ENCODE measurements at places on chromosomes 12 and 14.
A peak's percentile ranks its signal among the peaks of the same experiment; 100 is the strongest.

- DNase-seq = peak; percentile 71
Measured at GRCh38 chr12:47361389-47362021, 281.7 kb upstream of the AMIGO2 start.

- no peak for DNase-seq
Measured at GRCh38 chr14:36625014-36625413, 36.6 kb upstream of the PAX9 start.

DNA sequence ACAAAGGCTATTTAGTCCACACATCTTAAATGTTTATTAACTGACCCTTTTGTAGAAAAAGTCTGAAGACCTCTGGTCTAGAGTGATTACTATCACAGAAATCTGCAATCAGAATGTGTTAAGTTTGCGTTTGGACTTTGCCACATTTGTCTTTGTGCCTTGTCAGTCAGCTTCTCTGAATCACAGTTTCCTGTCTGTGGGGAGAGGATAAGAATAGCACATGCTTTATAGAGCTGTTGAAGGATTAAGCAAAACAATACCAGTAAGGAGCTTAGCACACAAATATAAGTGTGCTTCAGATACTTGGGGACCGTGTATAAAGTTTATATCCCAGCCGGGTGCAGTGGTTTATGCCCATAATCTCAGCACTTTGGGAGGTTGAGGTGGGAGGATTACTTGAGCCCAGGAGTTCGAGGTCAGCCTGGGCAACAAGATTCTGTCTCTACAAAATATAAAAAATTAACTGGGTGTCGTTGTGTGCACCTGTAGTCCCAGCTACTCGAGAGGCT lies 63.0 kb upstream of the BTG1 start:
- no peak for DNase-seq

DNA sequence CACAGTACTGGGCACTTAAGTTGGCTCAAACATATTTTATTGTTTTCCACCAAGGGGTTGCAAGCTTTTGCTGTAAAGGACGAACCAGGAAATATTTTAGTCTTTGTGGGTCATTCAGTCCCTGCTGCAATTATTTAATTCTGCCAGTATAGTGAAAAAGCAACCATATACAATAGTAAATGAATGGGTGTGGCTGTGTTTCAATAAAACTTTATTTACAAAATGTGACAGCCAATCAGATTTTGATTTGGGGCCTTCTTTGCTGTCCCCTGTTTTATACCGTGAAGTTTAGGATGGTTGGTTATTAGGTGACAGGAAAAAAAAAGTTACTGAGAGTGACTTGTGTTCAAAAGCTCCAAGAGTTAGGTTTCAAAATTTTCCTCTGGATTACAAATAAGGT lies 956.4 kb downstream of the AACS start:
- no peak for DNase-seq

DNA sequence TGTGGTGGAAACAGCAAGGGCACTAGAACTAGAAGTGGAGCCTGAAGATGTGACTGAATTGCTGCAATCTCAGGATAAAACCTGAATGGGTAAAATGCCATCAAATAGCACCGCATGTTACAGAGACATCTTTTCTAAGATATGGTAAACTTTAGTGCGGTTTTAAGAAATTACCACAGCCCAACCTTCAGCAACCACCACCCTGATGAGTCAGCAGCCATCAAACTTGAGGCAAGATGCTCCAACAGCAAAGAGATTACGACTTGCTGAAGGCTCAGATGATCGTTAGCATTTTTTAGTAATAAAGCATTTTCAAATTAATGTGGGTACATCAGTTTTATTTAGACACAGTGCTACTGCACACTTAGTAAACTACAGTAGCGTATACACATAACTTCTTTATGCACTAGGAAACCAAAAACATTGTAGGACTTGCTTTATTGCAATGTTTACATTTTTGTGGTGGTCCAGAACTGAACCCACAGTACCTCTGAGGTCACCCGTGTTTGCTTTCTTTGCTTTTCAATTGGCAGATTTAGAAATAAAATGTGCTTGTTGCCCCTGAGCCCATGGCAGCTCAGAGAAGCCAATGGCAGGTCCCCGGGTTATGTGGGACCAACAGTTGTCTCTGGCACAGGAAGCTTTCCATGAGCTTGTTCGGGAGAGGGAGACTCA lies 15.9 kb downstream of the GOLGA3 start:
- DNase-seq = no peak

DNA sequence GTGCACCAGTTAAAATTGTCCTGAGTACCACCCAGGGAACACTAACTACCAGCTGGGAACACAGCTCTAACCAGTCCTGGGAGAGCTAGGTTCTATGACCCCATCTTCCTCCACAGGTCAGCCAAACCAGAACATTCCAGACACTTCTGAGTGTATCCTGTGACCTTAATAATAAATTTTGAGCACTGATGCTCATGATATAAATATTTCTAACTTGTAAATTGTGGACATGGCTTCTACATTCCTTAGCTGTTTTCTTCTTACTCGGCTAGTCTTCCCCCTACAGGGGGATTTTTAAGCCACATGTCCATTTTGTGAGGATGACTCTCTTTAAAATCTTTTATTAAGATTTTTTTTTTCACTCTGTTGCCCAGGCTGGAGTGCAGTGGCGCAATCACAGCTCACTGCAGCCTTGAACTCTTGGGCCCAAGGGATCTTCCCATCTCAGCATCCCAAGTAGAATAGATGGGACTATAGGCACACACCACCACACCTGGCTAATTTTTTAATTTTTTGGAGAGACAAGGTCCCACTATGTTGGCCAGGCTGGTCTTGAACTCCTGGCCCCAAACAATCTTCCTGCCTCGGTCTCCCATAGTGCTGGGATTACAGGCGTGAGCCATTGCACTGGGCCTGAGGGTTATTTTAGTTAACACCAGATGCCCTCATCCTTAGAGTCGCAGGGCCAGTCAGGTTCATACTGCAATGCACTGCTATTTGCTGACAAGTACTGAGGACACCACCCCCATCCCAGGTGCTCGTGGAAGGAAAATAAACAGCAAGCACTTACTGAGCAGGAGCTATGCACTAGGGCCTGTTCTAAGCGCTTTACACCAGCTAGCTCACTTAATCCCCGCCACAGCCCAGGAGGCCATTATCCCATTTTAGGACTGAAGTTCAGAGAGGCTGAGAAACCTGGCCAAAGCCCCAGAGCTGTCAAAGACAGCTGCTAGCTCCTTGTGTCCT lies 142.6 kb upstream of the NCOR2 start:
- no peak for DNase-seq

GRCh38 chr14:70886421-70887206 lies 20.6 kb upstream of the PCNX1 start:
- DNase-seq = no peak

- DNase-seq = no peak
Measured at GRCh38 chr14:68470361-68470760, 322.5 kb downstream of the ZFP36L1 start.

DNA sequence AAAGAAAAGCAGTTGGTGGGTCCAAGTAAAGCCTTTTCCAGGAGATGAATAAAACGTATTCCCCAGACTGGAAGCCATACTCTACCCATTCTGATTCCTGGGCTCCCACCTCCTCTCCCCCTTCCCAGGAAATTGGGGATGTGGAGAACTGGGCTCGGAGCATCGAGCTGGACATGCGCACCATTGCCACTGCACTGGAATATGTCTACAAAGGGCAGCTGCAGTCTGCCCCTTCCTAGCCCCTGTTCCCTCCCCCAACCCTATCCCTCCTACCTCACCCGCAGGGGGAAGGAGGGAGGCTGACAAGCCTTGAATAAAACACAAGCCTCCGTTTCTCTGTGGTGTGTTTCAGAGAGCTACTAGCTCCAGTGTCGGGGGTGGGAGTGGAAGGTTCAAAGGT lies 822 bp upstream of the RDH5 start:
- no peak for DNase-seq

GRCh38 chr14:103142026-103142425 lies 18.8 kb downstream of the TNFAIP2 start:
- no peak for DNase-seq

DNA sequence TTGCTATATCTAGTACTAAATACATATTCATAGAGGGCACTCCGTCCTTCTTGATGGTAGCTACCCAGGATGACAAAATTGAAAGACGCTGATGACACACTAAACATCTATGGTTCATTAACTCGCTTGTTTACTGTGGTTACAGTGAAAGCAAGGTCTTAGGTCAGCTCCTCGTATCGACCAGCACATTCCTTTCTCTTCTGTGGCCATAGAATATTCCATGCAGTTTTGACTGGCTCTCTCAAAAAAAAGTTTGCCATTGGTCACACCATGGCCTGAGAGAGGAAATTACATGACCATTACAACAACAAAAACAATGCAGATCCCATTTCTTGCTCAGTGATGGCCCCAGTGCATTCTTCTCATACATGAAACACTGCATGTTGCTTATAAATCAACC lies 411.4 kb upstream of the SOX5 start:
- DNase-seq = no peak

DNA sequence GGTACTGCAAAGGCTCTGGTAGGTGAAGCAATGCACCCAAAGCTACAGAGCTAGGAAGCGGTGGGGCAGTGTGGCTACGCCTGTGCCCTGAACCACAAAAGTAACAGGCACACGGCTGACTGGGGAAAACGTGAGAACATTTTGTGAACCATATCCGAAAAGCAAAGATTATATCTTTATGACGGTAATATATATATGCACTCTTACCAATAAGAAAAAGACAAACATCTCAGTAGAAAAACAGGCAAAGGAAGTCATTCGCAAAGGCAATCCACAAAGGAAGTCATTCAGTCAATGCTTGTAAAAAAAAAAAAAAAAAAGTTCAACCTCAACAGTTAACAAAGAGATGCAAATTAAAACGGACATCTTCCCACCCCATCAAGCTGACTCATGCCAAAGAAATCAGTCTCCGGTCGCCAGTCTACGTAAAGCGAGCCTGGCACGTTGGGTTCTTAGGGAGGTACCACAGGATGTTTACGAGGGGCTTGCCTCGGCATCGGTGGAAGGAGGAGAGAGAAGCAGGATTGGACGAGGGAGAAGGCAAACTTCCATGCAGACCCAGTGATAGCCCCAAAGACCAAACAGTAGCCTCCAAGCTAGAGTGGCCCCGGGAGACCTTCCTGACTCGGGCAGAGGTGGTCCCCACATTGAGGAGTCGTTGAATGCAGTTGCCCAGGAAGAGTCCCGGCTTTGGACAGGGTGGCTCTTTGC lies 39.4 kb upstream of the PPP2R5C start:
- no peak for DNase-seq

- no peak for DNase-seq
Measured at GRCh38 chr12:42234970-42235369, 3.1 kb downstream of the YAF2 start.

GRCh38 chr12:56864318-56864717 lies 69.9 kb downstream of the SDR9C7 start:
- DNase-seq = no peak

DNA sequence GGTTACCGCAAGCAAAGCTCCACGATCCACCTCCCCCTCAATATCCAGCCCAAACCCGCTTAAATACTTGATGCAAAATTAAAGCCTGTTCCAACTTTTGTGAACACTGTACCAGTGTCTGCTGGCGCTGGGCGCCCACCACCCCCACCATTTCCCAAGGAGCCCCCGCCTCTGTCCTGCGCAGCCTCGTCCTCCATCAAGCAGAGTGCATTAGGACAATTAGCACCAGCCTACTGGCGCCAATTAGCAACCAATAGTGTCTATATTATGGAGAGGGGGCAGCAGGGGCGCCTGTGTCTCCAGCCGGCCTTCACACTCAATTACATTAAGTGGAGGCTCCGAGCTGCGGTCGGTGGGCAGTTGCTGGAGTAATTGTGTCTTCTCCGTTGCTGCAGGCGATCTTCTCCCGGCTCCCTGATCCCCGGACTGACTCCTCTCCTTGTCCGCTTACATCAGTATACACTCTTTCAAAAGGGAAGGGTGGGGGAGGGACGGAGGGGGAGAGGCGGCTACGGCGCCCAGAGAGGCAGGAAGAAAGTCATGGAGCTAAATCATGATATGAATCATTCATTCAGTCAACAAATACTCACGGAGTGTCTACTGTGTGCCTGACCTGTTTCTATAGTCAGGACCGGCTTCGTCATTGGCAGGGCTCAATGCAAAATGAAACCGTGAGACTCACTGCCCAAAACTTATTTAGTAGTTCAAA lies 707.3 kb downstream of the MED13L start:
- peak; percentile 24 for DNase-seq

DNA sequence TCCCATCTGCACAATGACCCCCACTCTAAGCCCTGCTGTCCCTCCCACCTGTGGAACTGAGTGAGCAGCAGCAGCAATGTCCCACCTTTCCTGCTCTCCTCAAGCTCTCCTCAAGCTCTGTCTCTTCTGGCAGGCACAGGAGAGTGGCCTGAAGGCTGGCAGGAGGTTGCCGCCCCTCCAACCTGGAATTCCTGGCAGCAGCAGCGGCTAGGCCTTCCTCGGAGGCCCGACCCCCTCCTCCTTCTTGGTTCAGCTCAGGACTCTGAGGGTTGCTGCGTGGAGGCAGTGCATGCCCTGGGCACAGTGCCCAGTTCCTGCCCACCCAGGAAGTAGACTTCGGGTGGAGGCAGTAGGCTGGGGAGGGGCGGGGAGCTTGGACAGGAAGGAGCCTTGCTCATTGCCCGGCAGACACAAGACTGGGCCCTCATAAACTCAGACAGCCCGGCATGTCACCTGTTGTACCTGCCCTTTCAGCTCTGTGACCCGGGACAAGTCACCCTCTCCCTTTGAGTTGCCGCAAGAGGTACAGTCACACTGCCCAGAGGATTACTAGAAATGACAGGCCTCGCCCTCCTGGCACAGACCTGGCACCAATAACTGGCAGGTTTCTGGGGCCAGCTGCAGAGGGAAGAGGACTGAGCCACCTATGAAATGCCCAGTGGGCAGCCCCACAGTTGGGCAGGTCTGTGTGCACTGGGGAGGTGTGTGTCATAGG lies 2.1 kb upstream of the SERPINA1 start:
- peak; percentile 100 for DNase-seq

- DNase-seq = peak; percentile 56
Measured at GRCh38 chr12:16606201-16606849, 363 bp upstream of the LMO3 start.

DNA sequence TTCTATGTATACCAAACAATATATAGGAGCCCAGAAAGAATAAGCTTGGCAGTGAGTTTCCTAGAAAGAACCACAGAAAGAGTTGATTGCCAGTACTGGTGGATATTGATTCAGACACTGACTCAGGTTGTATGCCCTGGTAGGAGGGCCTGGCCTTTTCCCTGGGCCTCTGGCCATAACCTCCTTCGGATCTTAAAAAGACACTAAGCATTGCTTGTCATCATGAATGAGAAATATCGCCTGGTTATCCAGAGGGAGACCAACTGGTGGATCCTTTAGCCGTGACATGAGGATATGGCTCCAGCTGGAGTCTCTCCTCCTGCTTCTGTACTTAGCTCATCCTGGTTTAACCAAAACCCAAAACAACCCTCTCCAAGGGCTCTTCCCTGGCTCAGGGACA lies 231.5 kb downstream of the MSRB3 start:
- no peak for DNase-seq

- no peak for DNase-seq
Measured at GRCh38 chr14:65301862-65302539, 110.5 kb upstream of the FUT8 start.

- no peak for DNase-seq
Measured at GRCh38 chr12:46959502-46959901, 119.9 kb upstream of the PCED1B start.

Measured in T47D (cell line).